ENCODE measurements at places on chromosomes 5 and 9.
A peak's percentile ranks its signal among the peaks of the same experiment; 100 is the strongest.

DNA sequence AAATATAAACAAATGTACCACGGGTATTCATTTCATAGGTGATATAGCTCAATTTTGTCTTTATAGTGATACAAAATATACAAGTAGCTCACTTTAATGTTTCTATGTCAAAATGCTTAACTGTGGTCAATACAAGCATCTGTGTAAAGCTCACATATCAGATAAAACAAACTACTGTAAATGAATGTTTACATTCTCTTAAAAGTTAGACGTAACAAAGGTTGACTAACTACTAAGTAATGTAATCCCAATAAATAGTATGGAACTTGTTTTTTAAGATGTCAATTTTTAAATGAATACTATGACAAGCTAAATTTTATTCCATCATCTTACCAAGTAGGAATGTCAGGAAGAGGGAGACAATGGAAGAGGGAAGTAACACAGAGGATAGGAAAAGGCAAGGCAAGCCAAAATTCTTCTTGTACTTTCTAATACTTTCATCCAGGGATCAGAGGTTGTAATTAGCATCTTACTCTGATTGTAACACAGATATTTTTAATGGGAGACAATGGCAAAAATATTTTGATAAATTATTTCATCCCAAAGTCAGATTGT lies 105.5 kb downstream of the STRBP start:
- DNase-seq = no peak

DNA sequence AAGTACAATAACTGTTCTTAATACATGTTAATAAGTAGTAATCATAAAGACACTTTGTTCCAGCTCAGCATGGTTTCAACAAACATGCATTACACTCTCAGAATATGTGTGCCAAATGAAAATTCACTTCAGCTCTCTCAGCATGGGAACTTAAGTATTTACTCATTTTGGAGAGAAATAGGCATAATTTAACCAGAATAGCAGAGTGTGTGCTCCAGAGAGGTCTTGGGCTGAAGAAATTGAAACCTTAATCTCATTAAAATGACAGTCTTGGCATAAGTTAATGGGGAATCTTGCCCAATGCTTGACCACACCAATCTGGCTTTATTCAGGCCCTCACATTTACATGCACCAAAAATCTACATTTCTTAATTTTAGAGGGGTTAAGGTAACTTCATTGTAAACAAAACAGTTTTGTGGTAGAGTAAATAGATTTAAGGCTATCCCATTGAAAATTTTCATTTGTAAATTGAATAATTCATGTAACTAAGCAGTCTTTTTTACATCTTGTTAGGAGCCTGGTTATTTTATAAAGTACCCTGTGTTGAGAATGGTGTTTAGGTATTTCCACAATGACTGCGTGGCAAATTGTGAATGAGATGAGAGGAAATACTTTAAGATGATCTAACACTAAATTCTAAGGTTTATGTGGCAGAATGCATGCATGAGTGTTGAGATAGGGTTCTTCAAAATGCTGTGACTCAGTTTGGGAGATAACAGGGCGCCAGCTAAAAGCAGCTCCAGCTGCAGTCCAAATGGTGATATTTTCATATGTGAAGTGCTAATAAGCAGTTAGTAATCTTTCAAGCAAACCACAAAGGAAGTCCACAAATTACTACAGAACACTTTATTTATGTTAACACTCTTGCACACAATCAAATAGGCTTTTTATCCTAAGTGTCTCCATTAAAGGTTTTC lies 11.3 kb upstream of the LOX start:
- peak; percentile 9 for DNase-seq

GRCh38 chr9:21070171-21070571 lies 7.6 kb downstream of the IFNB1 start:
- DNase-seq = no peak

DNA sequence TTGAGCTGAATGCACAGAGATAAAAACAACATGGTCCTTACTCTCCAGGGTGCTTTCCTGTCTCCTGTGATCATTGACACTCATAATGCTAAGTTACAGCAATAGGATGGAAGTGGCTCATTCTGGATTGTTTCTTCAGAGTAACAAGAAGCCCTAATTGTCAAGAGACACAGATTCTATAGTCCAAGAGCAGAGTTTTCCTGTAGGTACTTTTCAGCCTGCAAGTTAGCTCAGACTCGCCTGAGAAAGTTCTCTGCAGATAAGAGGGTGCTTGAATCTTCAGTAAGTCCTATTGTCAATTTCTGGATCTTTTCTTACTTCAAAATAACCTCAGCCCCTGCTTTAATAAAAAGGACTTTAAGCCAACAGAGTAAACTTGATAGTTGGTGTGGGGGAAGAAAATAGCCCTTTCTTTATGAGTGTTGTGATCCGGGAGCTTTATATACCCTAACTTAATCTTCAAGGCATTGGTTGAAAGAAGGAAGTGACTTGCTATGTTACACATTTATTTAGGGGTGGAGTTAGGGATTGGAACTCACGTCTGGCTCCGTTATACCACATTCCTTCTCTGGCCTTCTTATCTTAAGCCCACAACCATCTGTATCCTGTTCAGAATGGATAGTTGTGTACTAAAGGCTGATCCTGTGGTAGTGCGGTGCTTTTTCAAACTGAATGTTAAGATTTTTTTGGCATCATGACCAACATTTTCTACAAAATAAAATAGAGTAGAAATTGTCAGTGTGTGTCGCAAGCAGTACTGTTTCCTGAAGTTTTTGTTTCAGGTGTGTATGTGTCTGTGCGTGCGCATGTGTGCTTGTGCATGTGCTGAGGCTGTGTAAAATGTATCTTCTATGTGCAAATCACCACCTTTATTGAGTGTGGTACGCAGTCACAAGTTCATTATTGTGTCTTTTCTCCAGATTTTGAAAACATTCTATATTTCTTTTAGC lies 173.9 kb downstream of the WDR70 start:
- peak; percentile 23 for DNase-seq

DNA sequence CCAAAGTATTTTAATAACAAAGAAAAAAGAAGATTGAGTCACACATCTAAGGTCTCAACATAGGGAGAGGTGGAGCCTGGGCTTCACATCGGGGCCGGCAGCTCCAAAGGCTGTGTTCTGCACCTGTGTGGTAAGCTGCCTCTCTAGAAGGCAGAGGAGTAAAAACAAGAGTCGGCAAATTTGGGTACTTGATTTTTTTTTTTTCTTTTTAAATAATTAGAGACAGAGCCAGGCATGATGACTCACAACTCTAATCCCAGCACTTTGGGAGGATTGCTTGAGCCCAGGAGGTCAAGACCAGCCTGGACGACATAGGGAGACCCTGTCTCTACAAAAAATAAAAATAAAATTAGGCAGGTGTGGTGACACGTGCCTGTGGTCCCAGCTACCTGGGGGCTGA lies 4.7 kb downstream of the URM1 start:
- DNase-seq = no peak

DNA sequence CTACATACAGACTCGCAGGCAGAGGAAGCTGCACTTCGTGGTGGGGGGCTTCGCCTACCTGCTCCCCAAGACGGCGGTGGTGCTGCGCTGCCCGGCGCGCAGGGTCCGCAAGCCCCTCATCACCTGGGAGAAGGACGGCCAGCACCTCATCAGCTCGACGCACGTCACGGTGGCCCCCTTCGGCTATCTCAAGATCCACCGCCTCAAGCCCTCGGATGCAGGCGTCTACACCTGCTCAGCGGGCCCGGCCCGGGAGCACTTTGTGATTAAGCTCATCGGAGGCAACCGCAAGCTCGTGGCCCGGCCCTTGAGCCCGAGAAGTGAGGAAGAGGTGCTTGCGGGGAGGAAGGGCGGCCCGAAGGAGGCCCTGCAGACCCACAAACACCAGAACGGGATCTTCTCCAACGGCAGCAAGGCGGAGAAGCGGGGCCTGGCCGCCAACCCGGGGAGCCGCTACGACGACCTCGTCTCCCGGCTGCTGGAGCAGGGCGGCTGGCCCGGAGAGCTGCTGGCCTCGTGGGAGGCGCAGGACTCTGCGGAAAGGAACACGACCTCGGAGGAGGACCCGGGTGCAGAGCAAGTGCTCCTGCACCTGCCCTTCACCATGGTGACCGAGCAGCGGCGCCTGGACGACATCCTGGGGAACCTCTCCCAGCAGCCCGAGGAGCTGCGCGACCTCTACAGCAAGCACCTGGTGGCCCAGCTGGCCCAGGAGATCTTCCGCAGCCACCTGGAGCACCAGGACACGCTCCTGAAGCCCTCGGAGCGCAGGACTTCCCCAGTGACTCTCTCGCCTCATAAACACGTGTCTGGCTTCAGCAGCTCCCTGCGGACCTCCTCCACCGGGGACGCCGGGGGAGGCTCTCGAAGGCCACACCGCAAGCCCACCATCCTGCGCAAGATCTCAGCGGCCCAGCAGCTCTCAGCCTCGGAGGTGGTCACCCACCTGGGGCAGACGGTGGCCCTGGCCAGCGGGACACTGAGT lies 255.9 kb downstream of the SAXO1 start:
- no peak for DNase-seq

- DNase-seq = no peak
These were observed 20.7 kb downstream of the CWC27 start for GRCh38 chr5:64789457-64789856.

DNA sequence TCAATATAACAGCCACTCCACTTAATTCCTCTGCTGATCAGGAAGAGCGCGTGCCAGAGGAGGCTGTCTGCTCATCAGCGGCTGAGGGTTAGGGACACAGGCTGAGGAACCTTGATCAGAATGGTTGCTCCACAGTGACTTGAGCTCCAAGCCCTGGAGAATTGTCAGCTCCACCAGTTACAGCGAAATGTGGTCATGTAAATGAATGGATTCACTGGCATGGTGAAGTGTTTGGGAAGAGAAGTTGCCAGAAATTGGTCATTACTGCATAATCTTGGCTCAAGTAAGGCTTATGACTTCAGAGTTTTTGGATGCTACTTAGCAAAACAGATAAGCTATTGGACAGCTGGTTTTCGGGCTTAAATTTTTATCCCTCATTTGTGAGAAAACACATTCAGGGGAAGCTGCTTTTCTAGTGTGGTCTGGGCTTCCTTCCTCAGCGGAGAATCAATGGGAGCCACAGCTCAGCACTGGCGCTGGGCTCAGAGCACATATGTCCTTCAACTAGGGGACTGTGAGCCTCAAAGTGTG lies 65.0 kb downstream of the PRRT1B start:
- DNase-seq = no peak

DNA sequence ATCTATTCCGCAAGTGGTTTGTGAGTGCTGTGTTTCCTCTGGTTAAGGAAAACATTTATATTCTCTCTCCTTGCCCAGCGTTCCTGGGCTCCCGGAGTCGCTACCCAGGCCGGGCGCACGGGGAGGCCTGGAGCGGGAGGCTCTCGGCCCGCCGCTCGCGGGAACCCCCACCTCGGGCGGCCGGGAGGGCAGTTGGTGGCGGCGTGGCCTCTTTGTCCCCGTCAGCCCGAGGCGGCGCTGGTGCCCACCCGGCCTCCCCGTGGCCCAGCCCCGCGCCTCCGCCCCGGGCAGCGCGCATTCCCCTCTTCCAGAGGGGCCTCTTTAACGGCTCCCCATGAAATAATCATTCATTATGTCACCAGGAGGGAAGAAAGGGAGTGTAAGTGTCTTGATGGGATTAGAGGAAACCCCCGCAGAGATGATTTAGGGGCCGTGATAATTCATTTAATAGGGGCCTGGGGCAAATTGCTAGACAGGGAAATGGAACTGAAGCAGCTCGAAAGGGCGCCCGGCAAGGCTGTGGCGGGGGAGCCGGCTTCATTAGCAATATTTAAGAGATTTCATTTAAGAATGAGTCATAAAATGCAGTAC lies 181.9 kb upstream of the TBCA start:
- DNase-seq = no peak

GRCh38 chr5:171269717-171270116 lies 39.3 kb upstream of the TLX3 start:
- no peak for DNase-seq

DNA sequence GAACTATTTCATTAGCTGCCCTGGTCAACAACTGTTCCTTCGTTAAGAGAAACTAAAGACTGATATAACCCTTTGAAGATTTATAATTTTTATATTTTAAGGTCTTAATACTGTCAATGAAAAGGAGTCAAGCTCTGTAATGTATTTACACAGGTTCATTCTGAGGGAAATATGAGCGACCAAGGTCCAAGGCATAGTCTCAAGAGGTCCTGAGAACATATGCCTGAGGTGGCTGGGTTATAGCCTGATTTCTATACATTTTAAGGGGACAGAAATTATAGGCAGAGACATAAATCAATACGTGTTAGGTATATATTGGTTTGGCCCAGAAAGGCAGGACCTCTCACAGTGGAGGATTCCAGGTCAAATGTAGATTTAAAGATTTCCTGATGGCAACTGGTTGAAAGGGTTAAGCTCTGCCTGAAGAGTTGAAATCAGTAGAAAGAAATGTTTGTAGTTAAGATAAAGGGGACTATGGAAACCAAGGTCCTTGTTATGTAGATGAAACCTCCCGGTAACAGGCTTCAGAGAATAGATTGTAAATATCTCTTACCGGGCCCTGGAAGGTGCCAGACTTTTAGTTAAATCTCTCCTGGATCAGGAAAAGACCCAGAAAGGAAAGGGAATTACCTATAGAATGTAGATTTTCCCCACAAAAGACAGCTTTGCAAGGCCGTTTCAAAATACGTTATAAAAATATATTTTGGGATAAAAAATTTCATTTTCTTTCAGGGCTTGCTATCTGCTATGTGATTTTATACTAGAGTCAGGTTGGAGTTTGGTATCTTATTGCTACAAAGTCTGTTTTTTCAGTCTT lies 107.3 kb upstream of the PRLR start:
- no peak for DNase-seq
